Stimulated activated CD8-positive, alpha-beta memory T cell treated with anti-CD3 and anti-CD28 coated beads, Interleukin-4, amount 100 ng/mL, for 48 hours (primary cell): ENCODE measurements at places on chromosomes 1 and 21.

DNA sequence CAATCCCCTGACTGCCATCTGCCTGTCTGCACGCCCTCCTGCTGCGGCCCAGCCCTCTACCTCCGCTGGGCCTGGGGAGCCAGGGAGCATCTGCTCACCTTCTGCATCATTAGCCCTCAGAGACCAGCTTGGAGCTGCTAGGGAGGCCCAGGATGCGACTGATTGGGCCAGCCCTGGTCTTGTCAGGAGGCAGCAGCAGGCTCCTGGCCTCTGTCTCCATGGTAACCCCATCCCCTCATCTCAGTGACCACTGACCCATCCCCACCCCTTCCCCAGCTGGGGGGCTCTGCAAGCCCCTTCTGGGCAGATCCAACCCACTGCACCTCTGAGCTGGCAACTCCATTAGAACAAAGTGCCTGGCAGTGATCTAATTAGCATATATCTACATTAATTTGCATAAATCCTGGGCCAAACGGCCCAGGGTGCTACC lies 37.7 kb downstream of the NKAIN1 start:
- no peak for DNase-seq

DNA sequence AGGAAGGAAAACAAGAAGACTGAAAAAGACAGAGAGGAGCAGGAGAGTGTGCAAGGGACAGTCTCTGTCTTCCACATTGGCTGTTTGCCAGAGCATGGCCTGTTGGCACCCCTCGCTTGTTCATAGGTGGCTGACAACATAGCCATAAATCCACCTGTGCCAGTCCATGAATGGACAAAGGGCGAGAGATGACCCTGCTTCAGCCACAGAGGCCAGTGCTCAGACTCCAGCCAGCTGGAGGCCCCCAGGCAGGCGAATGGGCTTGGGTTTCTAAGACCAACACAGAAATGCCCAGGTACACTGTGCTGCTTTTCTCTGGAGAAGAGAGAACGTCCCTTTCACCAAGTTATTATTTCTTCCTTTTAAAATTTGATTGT lies 60.6 kb downstream of the RIPK4 start:
- no peak for DNase-seq

DNA sequence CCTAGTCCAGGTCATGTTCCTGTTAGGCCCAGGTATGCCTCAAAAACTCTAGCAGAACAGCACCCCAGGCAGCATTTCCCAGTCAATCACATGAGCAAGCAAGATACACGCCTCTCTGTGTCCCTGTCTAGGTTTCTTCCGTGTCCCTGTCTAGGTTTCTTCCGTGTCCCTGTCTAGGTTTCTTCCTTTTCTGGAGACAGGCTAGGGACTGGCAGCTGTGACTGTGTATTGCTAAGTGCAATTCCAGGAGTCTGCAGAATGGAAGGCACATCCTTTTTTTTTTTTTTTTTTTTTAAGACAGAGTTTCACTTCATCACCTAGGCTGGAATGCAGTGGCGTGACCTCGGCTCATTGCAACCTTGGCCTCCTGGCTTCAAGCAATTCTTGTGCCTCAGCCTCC lies 77.6 kb downstream of the SETD4 start:
- DNase-seq, result no peak

GRCh38 chr1:25549273-25550154 lies 6.1 kb downstream of the LDLRAP1 start:
- peak; percentile 90 for DNase-seq

- DNase-seq, result no peak
These were observed 327.3 kb downstream of the RWDD3 start for GRCh38 chr1:95561346-95561745.

DNA sequence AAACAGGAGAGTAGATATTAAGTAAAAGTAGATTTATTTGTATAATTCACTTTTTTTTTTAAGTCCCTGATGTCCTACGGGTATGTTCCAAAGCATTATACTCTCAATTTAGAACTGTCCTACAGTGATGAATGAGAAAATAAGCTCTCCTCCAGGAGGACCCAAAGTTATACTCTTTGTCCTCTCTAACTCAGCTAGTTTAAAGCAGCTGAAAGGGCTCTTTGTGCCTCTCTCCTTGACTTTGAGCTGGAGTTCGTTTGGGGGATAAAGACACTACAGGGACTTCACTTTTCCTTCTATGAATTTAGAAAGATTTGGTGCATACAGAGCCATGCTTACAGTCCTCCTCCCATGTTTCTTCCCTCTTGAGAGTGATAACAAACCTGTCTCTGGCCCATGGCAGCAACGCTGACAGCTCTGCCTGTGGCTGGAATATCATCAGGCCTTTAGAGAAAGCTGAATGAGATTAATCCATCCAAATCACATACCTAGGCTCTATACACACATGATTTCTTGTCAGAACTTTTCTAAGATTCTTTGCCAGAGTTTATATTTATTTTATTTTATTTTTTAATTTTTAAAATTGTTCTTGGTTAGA lies 134.3 kb downstream of the PIK3R3 start:
- DNase-seq, result no peak

- no peak for DNase-seq
These were observed 226.2 kb downstream of the ZNF326 start for GRCh38 chr1:90220941-90221693.

DNA sequence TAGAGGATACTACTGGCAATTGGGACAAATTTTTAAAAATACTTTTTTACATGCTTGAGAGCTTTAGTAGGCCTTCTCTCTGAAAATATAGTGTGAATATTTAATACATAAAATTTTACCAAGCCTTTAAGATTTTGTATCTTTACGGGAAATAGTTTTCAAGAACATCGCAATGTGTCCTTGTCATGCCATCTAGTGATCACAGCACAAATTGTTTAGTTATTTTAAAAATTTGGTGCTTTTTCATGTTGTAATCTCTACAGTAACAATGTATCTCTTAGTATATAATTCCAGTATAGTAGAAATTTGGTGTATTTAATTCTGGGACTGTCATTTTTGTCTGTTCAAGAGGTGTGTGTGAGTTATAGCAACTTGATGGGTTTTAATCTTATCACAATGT lies 6.7 kb downstream of the CDC7 start:
- DNase-seq, result no peak

GRCh38 chr1:43327549-43328292 lies 9.9 kb upstream of the MPL start:
- no peak for DNase-seq

GRCh38 chr1:179353546-179353945 lies 12.2 kb upstream of the AXDND1 start:
- no peak for DNase-seq

GRCh38 chr1:66925558-66925910 lies 744 bp downstream of the MIER1 start:
- no peak for DNase-seq

GRCh38 chr21:43605320-43606215 lies 53.7 kb downstream of the HSF2BP start:
- no peak for DNase-seq

- no peak for DNase-seq
These were observed 20.7 kb upstream of the ABCB10 start for GRCh38 chr1:229579059-229579673.

DNA sequence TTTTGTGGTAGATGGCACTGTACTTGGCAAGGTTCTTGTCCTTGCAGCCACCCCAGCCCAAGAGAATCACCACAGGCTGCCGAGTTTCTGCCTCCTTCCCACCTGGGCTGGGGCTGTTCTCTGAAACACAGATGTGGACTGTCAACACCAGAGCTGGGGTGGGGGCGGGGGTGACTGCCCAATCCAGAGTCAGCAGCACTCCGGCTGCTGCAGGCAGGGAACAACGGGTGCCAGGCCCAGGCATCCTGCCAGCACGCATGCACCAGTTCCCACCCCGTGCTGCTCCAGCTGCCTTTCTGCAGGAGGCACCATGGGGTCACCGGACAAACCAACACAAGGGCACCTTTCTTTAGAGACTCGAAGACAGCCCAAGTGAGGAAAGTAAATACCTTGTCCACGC lies 14.1 kb downstream of the TMEM53 start:
- DNase-seq, result no peak
